ENCODE measurements at places on chromosomes 1 and 21.

DNA sequence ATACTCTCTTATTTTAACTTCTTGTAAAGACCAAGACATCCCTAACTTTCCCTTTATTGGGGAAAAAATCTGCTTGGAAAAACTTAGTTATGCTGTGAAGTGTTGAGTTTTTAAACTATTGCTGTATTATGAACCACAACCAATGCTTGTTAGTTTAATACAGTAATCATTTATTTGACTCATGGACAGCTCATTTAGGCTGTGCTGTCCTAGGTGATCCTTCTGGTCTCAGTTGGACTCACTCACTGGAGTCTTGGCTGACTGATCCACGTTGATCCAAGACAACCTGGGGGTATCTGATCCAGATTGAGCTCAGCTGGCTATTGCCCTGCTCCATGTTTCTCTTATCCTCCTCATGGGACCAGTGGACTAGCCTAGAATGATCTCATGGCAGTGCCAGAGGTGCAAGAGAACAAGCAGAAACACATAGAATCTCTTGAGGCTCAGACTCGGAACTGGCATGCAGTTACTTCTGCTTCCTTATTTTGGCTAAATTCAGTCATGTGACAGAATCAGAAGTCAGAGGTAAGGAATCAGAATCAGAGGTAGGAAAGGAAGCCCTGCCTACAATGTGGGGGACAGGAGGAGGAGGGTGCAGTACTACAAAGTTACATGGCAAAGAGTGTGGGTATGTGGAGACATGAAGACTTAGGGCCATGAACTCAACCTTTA, 156.5 kb downstream of the FGGY start:
- no peak for DNase-seq

GRCh38 chr1:59669752-59670312, 144.9 kb upstream of the HOOK1 start:
- DNase-seq: no peak

- peak; percentile 50 for DNase-seq
Measured at GRCh38 chr1:228646717-228647522, 88.4 kb upstream of the RHOU start.

DNA sequence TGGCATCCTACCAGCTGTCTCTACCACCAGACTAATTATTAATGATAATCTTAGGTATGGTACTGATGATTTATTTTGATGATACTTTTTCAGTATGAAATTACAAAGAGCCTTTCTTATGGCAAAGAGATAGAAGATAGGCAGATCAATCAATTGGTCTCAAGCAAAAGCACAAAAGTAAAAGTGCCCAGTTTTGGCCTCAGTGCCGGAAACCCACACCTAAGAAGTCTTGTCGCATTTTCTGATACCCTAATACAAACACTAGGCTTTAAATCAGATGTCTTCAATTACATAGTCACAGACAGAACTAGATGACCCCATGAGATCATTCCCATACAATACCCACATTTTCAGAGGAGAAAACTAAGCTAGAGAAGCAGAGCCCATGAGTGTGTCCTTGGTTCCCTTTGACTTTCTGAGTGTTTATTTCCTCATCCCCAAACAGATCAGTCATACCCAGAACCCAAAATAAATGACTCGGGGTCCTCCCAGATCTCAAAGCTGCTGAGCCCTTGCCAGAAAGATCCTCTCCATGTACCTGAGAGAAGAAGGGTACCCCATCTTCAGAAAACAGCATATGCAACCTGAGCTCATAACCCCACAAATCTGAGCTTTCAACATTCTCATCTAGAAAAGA, 7.7 kb downstream of the ITPKB start:
- no peak for DNase-seq

GRCh38 chr1:186476264-186477040, 15.5 kb upstream of the PDC start:
- DNase-seq: no peak

DNA sequence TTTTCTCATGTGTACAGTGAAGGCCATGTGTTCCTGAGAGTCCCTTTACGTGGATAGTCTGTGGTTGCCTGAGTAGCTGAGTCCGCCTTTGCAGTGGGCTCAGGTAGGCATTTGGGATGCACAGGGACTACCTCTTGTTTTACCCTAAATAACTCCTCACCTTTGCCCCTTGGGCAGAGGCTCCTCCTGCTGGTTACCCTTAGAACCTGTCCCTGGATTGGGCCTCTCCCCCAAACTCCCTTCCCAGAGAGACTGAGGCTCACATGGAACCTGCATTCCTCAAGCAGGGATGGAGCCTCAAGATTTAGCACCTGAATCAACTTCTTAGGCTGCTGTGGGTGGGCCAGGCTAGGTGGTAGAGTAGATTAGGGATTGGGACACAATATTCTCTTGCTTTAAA, 111.7 kb downstream of the FOXD2 start:
- no peak for DNase-seq

- DNase-seq: no peak
Measured at GRCh38 chr1:57167997-57168396, 202.2 kb upstream of the C8B start.

DNA sequence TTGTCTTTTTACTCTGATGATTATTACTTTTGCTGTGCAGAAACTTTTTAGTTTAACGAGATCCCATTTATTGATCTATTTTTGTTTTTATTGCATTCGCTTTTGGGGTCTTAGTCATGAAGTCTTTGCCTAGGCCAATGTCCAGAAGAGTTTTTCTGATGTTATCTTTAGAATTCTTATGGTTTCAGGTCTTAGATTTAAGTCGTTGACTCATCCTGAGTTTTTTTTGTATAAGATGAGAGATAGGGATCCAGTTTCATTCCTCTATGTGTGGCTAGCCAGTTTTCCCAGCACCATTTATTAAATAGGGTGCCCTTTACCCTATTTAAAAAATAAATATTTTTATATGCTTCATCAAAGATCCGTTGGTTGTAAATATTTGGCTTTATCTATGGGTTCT, 13.2 kb downstream of the MAN1C1 start:
- no peak for DNase-seq

All from CD4-positive, alpha-beta T cell treated with Interleukin-12 subunit alpha and Interleukin-12 subunit beta, for 1 hour (primary cell).